GM18507 (cell line): ENCODE measurements at places on chromosomes 3 and 15.

GRCh38 chr3:194058189-194058571 is 77.8 kb upstream of the HES1 start:
- DNase-seq: no peak

GRCh38 chr15:68487087-68487843 is 55.3 kb upstream of the ITGA11 start:
- DNase-seq: no peak

GRCh38 chr3:183331498-183331897 is 78.4 kb downstream of the B3GNT5 start:
- no peak for DNase-seq

- DNase-seq: no peak
Measured at GRCh38 chr3:155281912-155282311, 11.6 kb downstream of the STRIT1 start.

- no peak for DNase-seq
Measured at GRCh38 chr3:54240-54639, 142.3 kb upstream of the CHL1 start.

GRCh38 chr3:137150825-137151224 is 193.0 kb downstream of the IL20RB start:
- DNase-seq: no peak

- no peak for DNase-seq
Measured at GRCh38 chr15:40420793-40421192, 15.2 kb downstream of the IVD start.

DNA sequence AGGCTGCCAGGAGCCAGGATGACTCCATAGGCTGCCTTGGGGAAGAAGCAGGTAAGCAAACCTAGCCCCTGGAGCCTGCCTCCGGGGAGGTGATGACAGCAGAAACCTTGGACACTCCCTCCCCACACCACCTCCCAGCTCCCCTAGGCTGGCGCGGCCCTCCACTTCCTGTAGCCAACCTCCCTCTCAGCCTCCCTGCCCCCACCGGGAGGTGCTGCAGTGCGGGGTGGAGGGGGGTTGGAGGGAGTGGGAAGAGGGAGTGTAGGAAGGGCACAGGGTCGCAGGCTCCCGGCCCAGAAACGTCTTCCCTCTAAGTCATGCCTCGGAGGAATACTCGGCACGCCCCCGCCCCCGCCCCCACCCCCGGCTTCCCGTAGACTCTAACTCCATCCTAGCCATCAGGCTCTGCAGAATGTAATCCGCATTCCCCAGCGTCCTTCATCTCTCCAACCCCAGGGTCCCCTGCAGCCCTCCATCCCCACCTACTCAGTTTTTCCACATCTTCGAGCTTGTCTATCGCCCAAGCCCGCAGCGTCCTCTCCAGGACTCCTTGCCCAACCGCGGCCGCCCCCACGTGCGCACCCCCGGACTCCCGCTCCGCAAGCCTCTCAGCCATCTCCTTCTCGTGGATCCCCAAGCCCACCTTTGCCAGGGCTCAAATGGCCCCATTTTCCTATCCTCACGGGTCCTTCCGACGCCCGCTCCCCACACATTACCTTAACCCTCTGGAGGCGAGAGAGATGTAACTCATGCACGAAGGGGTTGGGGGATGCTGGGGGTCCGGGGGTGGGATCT is 528 bp downstream of the LPCAT4 start:
- DNase-seq: no peak

DNA sequence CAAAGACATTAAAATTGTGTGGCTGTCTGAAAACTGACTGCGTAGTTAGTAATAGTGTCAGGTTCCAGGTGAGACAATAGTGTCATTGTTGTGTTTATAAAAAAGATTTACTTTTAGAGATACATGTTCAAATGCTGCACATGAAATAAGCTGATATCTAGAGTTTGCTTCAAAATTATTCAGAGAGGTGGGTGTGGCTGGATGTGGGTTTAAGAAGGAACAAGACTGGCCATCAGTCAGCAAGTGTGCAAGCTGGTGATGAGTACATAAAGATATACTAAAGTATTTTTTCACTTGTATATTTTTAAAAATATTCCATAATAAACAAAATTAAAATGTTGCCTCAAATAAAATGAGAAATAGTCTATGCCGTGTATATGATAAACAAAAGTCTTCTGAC is 190.6 kb downstream of the ARRDC4 start:
- no peak for DNase-seq

DNA sequence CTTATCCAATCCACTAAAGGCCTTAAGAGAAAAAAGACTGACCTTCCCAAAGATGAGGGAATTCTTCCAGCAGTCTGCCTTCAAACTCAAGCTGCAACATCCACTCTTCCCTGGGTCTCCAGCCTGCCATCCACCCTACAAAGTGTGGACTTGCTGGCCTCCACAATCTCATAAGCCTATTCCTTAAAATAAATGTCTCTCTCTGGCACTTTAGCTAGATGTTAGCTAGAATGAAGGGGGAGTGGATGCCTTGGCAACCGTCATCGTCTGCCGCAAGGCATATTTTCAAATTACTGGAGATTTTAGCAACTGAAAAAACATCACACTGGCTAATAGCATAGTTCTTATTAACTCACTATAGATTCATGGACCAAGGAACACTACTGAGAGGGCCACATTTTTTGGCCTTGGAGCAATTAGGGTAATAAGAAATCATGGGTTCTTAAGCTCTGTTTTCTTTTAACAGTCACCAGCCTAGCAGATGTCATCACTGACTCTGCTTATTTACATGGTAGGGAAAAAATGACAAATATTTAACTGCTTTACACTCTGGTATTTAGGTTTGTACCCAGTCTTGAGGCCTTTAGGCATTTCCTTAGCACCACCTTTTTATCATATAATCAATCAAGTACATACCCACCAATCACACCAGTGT is 245.3 kb downstream of the MYRIP start:
- DNase-seq: no peak

DNA sequence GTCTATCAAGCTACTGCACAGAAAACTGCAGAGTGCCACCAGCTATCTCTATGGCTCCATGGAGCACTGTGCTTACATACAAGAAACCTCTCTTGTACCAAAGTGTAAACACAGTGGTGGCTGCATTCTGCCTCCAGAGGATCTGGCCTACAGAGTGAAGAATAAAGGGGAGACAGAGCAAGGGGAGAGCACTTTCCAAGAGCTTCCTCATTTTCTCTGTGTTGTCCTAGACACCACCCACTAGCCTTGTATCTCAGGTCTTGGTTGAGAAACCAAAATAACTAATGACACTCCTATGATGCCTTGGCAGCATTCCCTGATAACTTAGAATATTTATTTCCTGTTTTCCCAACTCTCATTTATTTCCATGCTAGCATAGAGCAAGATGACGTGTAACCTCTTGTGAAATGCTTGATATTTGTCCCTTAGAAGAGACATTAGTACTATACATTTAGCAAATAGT is 56.9 kb upstream of the PHLDB2 start:
- no peak for DNase-seq

DNA sequence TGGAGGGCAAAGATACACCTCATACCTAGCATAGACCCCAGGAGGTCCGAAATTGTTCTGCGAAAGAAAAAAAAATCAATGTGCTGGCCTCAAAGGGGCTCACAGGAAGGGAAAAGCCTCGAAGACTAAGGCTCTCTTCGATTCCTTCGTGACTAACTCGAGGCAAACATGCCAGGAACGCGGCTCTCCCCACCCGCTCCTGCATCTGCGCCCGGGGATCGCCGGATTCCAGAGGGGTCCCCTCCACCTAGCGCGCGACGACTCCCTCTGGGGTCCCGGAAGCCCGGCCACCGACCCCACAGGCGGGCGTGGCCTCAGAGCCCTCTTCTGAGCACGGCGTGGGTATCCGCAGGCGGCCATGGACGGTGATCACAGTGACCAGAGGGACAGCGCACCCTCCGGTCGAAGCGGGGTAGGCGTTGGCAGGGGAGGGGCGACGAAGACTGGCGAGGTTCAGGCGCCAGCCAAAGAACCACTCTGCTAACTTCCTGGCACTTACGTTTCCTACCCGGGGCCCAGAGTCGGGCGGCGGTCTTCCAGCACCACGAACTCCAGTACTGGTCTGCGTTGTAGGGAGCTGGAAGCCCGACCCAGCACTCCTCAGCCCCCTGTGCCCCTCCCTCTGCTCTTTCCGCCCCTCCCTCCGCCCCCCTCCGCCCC is 515 bp upstream of the EIF3J start:
- DNase-seq: peak; percentile 62

DNA sequence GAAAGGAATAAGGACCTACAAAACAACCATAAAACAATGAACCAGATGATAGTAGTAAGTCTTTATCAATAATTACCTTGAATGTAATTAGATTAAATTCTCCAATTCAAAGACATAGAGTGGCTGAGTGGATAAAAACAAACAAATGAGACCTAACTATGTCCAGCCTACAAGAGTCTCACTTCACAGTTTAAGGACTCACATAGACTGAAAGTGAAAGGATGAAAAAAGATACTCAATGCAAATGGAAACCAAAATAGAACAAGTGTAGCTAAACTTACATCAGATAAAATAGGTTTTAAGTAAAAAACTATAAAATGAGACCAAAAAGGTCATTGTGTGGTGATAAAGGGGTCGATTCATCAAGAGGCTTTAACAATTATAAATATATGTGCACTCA is 21.9 kb upstream of the NR1I2 start:
- no peak for DNase-seq

DNA sequence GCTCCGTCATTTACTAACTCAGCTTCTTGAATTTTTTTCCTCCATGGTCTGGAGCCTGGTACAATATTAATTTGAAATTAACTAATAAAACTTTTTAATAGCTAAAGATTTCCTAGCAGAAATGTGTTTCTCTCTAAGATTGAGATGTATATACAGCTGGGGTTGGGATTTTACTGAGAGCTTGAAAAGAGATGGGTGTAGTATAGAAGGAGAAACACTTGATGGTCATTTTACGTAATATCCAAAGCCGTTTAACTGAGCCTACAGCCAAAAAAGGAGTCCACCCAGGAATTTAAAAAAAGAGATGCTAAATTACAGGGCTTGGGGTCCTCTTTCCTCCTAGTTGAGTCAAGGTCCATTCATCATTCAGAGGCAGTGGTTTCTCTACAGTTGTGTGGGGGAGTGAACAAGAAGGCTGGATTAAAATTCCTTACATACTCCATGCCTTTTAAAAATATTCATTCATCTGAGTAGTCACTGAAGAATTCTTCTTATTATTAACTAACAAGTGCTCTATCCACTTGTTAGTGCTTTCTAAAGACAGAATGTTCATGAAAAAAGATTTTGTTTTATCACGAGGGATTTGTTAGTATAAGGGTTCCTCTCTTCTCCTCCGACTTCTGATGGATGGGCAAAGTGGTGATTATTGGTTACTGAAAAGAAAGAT is 255.3 kb upstream of the IL12A start:
- no peak for DNase-seq

GRCh38 chr3:140093742-140094141 is 158.8 kb downstream of the CLSTN2 start:
- no peak for DNase-seq

DNA sequence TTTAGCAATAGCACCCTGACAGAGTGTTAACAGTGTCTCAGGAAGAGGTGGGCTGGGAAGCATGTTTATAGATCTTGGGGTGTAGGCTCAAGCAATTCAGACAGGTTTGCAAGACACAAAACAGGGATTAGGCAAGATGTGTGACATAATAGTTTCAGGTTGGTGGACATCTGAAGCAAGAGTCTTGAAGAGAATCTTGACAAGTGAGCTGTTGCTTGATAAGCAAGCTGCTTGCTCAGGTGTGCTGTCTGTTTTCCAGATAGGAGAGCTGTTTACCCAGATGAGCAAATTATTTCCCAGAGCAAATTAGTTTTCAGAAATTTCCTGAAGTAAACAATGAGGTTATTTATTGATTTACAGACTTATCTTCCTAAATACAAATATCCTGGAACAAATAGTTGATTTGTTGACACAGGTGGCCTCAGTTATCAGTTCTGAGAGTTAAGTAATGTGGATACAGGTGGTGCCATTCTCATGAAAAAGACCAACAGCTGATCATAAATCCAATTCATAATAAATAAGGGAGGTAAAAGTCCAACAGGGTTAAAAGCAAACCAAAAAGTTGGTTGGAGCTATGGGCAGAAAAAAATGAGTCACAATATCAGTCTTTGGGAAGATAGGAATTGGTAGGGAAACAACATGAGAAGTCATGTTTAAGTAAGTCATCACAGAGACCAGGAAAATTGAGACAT is 437.3 kb downstream of the TBL1XR1 start:
- no peak for DNase-seq

- DNase-seq: no peak
Measured at GRCh38 chr3:41304593-41304992, 105.3 kb downstream of the CTNNB1 start.

- DNase-seq: no peak
Measured at GRCh38 chr3:94612631-94613030, 549.8 kb downstream of the NSUN3 start.

DNA sequence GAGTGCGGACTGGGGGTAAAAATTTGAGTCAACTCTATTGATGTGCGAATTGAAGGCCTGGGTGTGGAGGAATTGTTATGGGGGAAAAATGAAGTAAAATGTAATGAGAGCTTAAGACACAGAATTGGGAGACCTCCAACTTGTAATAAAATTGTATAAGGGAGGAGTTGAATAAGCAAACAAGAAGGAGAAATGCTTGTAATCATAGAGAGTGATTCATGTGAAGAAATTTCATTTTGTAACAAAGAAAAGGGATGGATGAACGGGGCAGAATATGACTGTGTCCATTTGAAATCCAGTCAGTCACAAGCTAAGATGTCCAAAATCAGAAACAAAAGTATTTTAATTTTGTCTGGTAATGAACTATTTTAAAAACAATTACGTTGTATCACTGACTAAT is 552.3 kb downstream of the NAALADL2 start:
- no peak for DNase-seq

- DNase-seq: no peak
Measured at GRCh38 chr3:42489937-42490227, 12.6 kb upstream of the VIPR1 start.
